Amygdala (tissue), 56 donors: ENCODE measurements at places on chromosomes 13 and 19.

DNA sequence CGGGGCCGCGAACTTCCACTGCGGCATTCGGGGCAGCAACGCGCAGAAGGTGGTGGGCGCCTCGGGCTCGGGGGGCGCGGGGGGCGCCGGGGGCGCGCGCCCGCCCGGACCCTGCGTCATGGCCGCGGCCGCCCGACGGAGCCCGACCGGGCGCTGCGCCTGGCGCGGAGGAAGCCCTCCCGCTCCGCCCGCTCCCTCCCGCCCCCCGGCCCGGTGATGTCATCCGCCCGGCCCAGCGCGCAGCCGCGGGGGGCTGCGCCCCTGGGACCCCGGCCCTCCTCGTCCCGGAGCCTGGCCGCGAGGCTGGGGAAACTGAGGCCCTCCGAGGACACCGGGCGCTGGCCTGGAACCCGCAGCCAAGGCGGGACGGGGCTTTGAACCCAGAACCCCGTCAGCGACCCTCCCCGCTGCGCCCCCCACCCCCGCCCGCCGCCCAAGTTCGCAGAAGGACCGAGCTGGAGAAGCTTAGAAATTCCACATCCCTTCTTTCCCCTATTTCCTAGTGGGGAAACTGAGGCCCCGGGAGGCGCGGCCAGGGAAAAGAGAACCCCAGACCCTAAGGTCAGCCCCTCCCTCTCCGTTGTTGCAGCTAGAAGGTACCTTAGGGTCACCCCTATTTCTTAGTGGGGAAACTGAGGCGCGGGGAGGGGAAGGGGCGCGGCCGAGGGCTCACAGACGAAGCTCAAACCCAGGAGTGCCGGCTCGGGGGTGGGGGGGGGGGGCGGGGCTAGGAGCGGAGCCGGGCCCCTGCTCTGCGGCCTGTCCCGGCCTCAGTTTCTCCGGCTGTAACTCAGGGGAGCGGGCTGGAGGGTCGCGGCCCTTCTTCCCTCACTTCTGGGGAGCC lies at the start of gene SHC2:
Gene SHC2, minus strand, starts transcription at position 157 of the 844 bp plus-strand sequence. Its CDS starts 37 bp downstream, at position 120.
- peak; percentile 9 for DNase-seq

DNA sequence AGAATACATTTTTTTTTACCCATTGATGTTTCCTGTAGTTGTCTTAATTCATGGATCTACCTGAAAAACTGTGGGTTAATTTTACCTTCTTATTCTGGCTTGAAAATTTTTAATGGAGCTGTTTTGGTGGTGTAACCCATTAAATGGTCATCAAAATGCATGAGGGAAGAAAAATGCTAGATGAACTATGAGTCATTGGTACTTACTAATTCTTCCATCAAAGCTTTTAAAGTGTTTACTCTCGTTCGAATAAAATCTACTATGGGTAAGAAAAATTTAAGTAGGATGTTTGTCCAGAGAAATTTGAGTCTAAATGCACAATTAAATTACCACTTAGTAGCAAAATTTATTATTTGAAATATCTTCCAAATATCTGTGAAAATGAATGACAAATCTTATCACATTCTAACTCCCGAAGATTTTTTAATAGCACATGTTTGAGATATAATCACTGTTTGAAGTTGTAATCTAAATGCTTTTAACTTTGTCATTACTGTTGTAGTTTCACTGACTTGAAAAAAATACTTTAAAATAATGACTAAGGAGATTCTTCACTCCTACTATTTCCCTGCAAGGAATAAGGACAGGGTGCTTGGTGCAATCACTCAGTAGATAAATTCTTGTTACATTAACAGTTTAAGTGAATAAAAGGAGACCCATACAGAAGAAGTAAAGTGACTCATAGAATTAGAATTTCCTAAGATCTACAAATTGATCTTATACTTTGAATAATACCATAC lies 437.7 kb downstream of the IRS2 start:
- DNase-seq: no peak

DNA sequence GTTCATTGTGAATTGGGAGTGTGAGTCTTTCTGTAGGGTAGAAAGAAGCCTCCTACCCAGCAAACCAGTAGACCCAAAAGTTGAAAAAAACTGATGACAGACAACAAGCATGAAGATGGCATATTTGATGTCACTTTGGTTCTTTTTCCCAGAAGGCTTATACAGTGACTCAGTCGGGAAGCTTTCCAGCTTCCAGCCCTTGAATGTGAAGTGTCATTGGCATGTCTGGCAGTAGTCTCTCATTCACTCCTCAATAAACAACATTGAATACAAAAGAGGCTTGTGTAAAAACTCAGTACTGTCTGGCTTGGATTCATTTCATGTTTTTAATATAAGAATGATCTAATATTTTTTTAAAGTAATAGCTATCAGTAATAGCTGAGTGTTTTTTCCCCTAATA lies 68.7 kb downstream of the IPO5 start:
- no peak for DNase-seq

- no peak for DNase-seq
These were observed 14.7 kb upstream of the DHDH start for GRCh38 chr19:48918801-48919247.

- no peak for DNase-seq
These were observed 93.1 kb downstream of the KL start for GRCh38 chr13:33109271-33109697.

DNA sequence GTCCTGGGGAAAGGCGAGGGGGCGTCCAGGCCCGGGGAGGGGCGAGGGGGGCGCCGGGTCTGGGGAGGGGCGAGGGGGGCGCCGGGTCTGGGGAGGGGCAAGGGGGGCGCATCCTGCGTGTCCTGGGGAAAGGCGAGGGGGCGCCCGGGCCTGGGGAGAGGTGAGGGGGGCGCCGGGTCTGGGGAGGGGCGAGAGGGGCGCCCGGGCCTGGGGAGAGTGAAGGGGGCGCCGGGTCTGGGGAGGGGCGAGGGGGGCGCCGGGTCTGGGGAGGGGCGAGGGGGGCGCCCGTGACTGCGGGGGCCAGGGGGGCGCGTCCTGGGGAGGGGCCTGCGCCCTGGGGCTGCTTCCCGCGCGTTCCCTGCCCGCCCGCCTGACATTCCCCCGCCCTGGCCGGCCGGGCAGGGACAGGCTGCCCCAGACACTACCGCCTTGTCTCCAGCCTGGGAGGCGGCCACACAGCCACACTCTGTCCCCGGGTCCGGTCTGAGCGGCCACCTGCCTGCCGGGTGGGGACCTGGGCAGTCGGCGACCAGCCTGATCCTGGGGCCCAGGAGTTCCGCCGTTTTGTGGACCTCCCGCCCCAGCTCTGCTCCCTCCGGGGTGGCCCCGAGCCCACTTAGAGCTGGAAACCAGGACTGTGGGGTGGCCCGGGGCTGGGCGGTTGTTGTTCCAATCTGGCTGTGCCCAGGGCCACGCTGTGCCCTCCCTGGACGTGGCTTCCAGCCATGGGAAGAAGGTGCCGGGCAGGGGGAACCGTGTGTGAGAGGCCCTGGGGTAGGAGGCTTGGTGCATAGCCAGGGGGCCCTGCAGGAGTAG lies 11.8 kb downstream of the PALM start:
- peak; percentile 73 for DNase-seq

- DNase-seq: no peak
These were observed 258.2 kb upstream of the IRS2 start for GRCh38 chr13:110044551-110045111.

DNA sequence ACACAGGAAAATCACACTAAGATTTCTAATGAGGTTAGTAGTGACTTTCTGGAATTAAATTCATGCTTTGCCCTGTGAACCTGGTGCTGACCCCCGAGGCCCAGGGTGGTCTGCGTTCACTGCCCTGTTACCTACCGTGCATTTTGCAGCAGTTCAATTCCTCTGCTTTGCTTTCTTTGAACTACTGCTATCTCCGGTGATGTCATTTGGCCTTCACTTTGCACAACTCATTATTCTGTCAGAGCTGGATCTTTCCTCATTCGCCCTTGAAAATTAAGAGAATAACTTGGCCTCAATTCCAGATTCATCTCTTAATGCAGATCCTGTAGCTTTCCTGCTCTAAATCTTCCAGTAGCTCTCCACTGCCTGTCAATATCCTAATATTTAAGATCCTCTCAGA lies 8.8 kb upstream of the LRRC63 start:
- no peak for DNase-seq

GRCh38 chr13:101398191-101398590 lies 18.1 kb downstream of the NALCN start:
- DNase-seq: no peak

- DNase-seq: no peak
These were observed 902 bp upstream of the ZNF428 start for GRCh38 chr19:43620061-43621001.

GRCh38 chr13:23496255-23496654 lies 62.8 kb upstream of the SACS start:
- no peak for DNase-seq

DNA sequence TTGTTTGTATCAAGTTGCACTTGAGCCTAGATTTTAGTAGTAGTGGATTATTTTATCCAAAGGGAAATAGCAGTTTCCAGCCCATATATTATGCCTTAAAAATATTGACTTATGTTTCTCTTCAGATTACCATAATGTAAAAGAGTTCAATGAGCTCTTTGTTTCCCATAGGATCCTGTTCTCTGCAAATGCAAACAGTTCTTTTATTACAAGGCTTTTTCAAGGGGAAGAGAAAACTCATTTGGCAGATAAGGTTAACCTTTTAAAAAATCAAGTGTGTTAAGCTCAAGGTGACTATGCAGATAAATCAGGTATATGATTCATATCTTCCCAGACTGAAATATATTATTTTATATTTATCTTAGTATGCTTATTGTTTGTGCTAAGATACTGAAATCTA lies 961.2 kb upstream of the SPRY2 start:
- DNase-seq: no peak

DNA sequence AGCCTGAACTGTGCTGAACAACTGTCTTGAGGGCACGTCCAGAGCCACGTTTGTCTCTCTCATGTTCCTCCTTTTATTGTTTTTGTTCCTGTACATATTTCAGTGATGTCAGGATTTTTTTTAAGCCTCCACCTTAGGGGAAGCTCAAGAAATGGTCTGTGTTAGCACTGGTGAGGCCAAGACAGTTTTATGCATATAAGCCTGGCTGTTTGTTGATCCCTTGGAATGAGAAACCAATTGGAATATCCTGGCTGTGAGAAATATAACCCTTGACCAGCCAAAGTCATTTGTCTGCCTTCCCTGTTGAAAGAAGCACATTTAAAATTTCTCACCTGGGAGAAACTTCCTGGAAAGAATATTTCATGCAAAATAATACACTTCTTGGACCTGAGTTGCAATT lies 115.8 kb downstream of the DNAJC15 start:
- no peak for DNase-seq

GRCh38 chr13:110224519-110224918 lies 82.4 kb downstream of the COL4A1 start:
- DNase-seq: no peak

DNA sequence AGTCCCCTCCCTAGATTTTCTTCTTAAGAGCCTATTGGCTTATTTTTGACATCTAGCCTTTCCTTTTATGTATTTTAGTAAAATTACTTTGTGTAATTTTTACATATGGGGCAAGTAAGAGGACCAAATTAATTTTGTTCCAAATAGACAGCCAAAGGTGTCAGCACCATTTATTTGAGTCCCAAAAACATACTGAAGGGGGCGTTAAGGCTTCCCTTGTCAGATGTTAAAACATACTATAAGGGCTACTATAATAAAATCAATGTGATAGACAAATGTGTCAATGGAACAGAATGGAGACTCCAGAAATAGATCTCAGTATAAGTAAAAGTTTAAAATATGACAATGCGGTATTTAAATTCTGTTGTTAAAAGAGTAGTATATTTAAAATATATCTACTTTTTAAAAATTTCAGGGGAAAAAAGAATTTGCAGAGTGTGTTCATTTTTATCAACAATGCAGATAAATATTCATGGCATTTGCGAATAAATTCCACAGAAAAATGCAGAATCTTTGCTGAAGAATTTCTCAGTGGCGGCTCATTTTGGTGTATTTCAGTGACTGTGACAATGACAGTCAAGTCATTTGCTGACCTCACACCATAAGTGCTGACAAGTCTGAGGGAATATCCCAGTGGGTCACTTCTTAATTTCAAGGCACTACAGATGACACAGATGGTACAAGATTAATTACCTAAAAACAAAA lies 133.7 kb downstream of the MTUS2 start:
- DNase-seq: no peak

- DNase-seq: no peak
These were observed 215.1 kb downstream of the RBM26 start for GRCh38 chr13:79190932-79191331.

DNA sequence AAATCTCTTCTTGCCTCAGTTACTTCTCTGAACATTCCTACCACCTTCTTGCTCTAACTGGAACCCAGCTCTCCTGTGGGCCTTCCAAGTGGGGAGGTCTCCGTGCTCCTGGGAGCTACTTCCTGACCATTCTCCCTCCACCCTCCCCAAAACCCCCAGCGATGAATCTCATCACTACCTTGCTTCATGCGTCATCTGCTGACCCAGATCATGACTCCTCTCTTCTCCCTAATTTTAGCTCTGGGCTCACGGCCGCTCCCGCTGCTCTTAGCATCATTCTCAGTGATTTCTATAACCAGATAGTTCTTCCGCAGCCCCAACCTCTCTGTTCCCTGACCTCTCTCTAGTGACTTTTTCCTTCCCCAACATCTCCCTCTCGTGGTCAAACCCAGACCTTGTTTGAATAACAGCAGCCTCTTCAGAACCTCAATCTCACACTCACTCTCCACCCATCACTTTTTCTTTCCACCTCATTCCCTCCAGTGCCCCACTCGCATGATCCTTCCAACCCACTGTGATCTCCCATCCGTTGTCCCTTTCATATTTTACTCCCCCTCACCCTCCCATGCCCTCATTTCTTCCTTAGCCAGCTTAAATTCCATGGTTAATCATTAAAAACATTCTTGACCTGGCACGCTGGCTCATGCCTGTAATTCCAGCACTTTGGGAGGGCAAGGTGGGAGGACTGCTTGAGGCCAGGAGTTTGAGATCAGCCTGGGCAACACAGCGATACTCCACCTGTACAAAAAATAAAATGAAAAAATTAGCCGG lies 21.8 kb downstream of the MRPS12 start:
- no peak for DNase-seq

- peak; percentile 81 for DNase-seq
These were observed at the start of gene DNAJC15 for GRCh38 chr13:43023289-43023963. DNAJC15 (plus strand) TSS chr13:43023586; CDS start chr13:43023627, 41 bp downstream.

GRCh38 chr19:53771144-53771543 lies 53.0 kb downstream of the NLRP12 start:
- DNase-seq: no peak
